Glutamatergic neuron (in vitro differentiated cells): ENCODE measurements at places on chromosomes 3 and 15. TPM values are rescaled to one million over a fixed set of nuclear protein-coding genes. Genes with fewer than 3 reads are reported as not detected.

EPHB1 gene
- 16.3 TPM for total RNA-seq

GOLGA6A gene
- total RNA-seq = 0.83 TPM

ST8SIA2 gene
- 30.4 TPM for total RNA-seq

DNA sequence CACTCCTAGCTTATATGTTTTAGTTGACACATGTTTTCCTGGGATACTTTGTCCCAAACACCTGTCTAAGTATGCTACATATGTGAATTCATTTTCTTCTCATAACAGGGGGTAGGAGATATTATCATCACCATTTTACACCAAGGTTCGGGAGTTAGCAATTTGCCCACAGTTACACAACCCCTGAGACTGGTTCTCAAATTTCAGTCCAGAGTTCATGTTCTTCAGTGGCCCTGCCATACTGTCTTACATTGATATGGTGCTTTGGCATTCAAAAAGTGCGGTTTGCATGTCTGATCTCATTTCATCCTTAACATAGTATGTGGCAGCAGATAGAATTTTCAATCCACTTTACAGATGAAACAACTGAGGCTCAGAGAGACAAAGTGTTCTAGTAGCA lies 38.4 kb downstream of the ROBO2 start:
- DNase-seq = no peak

DNA sequence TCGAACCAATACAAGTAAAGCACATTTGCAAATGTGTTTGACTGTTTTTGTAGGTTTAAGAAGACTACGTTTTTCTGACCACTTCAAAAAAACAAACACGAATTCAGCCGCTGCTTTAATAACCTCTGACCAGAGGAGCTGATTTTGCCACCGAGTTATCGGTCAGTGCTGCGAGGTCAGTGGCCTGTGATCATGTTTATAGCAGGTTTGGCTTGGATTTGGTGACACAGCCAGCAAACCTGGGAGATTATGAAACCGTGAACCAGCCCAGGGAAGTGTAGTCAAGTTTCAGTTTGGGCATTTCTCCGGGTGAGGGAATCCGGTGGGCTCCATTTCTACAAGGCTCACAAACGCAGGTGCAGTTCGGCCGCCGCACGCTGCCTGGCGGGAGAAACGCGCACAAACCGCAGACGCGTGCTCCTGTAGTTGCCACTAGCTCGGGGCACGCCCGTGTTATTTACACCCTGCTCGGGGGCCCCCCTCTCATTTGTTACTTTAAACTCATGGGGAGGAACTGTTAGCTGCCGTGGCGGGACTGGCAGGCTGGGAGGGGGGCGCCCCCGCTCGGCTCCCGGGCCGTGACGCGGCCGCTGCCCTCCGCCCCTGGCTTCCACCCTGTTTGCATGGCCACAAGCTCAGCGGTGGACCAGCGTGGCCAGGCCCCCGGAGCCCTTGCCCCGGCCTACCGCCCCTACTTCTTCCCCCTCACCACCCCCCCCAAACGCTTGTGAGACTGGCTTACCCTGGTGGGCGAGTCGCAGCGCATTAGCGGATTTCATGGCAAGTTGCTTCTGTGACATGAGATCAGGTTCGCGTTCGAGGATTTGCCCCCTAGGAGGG lies 13.6 kb upstream of the ONECUT1 start:
- DNase-seq = no peak

GRCh38 chr3:81244231-81244630 lies 517.2 kb downstream of the GBE1 start:
- no peak for DNase-seq

- no peak for DNase-seq
Measured at GRCh38 chr3:39286771-39287170, 6.9 kb upstream of the CX3CR1 start.

DNA sequence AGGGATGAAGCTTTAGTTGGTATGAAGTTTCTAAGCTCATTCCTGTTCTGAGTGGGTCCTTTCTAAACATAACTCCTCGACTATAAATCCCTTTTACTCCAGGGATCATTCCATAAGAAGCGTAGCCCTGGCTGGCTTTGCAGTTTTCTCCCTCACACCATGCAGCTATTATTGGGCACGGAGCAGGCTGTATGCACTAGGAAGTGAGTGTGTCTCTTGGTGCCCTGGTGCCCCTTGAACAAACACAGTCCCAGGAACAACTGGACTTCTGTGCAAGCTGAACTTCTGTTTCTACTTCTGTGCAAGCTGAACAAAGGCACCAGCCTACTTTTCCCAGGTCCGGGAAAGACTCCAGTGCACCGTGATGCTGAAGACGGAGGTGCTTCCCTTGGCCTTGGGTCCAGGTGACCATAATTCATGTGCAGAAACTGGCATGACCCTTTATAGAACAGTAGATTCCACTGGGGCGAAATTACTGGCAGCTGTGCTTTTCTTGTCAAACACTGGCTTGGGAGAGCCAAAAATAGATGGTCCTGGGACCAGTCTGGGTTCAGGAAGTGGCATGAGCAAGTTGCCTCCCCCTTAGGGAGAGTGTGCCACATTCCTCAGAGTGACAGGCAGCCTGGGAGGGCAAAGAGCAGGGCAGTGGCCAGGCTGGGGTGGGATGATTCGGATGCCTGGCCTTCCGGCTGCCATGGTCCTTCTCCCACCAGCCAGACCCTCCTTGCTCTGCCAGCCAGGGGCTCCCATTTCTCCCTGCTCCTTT lies 127.2 kb downstream of the SLCO3A1 start:
- no peak for DNase-seq

GRCh38 chr3:36814066-36814717 lies 49.8 kb upstream of the DCLK3 start:
- no peak for DNase-seq

DNA sequence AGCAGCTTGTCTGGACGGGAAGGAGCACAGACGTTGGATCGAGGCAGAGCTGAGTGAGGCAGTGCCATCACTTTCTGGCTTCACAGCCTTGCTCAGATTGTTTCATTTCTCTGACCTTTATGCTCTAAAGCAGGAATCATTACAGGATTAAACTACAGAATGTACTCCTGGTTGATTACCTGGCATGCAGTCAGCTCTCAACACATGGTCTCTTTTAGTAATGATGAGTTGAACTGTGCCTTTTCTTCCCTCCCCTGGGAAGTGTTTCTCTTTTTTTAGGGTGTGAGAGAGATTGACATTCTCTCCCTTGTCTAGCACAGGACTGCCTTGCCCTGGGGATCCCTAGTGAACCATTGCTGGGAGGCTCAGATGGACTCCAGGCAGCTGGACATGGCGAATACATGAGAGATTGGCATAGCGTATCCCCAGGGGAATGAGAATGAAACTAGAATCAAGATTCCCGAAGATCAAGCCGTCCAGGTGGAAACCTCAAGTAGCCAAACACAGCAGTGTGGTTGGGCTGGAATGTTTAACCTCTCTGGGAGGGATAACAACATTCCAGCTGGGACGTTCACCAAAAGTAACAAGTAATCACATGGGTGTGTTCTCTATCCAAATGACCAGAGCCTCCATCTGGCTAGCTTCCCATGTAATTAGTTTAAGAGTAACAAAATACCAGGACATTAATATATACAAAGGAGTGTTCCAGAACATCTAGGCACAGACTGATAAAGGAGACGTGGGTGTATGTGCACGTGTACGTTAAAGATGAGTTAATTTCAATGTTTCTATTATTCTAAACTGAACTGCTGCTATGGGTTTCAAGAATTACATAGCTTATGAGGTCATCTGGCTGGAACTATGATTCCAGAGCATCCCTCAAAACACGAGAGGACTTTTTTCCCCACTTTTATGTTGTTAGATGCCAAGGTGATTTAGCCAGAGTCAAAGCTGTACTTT lies 118.6 kb upstream of the NR2E3 start:
- no peak for DNase-seq

DNA sequence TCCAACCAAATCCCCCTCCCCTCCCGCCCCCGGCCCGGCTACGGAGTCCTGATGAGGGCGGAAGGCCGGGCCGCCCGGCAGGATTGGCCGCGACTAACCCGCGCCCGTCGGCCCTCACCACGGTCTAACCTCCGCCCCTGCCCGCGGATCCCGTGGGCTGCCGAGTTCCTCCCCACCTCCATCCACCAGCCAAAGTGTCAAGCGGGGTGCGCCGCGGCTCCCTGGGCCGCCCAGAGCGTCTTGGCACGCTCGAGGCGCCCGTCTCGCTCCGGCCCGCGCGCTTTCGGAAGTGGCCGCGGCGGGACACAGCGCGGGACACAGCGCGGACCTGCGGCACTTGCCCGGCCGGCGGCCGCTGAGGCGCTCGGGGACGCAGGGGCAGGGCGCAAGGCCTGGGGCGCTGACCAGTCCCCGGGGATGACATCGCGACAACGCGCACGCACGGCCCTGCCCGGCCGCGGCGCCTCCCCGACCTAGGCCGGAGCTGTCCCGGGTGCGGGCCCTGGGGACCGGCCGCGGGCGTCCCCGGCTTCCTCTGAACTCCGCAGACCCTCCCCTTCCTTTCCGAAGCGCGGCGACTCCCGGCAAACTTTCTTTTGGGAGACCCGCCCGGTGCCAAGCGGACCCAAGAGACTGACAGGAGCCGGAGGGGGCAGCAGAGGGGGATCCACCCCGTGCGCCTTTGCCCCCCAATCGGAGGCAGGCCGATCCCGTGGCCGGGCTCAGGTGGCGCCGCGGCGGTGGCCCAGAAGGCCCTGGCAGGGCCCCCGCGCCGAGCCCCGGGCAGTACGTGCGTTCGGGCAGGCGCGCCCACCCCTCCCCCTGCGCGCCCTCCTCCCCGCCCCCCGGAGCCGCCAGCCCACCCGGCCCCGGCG lies 112.8 kb upstream of the ICE2 start:
- DNase-seq = peak; percentile 50

DNA sequence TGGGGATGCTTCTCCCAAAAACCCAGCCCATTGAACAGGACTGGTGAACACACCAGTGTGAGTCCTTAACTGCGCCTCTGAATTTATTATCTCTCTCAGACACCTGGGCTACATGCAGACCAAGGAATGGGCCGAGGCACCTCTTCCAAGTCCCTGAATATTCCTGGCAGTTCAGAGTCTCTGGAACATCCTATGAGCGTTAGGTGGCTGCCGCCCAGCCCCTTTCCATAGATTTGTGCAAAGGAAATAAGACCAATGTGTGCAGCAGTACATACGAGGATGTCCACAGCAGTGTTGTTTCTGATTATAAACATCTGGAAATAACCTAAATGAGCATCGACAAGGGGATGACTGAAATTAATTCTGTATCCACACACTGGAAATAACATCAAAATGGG lies 104.9 kb upstream of the RPL32 start:
- no peak for DNase-seq

- no peak for DNase-seq
Measured at GRCh38 chr3:65953301-65953812, 85.4 kb downstream of the MAGI1 start.

GRCh38 chr3:101184111-101184510 lies 136.3 kb downstream of the IMPG2 start:
- DNase-seq = no peak

DNA sequence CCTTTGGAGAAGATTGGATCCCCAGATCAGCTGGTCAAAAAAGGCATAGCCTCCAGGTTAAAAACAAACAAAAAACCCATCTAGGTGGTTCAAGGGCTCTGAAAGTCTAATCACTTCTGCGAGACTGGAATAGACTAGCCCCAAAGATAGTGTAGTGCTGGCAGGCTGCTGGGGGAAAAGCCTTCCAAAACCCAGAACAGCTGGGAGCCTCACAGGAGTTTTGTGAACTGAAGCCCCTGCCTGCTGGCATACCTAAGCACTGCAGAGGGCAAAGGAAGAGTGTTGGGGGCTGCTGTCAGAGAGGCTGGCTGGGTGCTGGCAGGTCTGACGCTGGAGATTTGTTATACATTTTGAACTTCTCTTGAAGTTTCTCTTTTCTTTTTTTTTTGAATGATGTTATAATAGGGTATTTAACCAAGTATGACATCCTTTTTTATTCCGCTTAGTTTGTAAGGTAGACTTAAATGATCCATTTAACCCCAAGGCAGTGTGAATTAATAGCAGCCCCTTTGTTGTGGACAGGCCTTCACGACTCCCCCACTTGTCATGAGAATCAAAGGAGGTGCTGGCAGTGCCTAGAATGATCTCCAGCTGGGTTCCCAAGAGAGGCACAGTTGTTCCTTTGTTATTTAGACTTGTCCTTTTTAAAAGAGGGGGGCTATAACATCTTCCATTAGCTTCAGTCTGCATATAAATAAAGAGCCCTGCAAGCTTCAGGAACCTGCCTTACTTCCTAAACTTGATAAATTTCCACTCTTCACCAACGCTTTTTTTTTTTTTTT lies 53.9 kb downstream of the CRTC3 start:
- DNase-seq = no peak

DNA sequence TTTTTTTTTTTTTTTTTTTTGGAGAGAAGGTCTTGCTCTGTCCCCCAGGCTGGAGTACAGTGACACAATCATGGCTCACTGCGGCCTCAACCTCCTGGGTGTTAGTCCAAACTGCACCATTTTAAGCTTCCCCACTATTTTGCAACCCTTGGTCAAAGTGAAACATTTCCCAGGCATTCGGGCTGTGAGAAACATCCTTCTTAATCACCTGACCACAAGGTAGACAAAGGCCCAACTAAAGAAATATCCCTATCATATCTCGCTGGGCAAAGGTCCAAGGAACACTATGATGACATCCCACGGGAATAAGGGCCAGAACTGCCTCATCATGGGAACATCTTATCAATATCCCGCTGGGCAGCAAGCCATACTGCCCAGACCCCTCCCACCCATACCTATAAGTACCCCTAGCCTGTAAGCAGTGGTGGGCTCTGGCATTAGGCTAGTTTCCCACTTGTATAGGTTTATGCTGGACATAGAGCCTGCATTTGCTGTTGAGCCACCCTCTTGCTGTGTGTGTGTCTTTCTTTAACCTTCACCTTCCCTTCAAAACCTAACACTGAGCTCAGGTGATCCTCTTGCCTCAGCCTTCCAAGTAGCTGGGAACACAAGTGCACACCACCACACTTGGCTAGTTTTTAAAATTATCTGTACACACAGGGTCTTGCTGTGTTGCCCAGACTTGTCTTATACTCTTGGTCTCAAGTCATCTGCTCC lies 95.2 kb downstream of the SEMA5B start:
- DNase-seq = no peak

DNA sequence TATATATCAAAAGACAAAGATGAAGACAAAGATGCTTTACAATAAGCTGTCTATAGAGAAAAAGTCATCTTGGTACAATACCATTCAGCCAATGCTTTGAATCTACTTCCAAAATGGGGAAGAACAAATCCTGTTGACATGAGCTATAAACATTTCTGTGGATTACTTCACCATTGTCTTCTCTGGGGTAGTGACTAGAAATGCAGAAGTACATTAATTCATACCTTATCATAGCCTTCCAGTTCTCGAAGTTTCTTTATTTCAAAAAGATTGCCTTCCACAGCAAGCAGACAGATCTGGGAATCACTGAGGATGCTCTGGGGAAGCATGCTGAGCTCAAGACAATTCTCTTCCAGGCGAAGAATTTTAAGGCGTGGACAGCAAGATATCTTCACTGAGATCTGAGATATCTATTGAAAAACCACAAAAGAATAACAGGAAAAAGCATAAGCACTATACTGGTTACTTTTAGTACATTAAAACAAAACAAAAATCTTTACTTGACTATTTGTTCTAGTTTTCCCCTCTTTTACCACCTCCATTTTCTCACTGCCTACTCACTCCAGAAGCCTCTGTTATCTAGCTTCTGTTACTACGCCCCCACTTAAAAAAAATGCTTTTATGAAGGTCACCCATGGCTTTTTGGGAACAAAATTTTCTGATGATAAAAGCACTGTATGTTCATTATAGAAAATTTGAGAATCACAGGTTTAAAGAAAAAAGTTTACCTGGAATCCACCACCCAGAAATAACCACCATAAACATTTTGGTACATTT lies 3.6 kb downstream of the LRRC57 start:
- no peak for DNase-seq

- DNase-seq = no peak
Measured at GRCh38 chr3:18076301-18076700, 333.9 kb upstream of the TBC1D5 start.

GRCh38 chr15:39819533-39819932 lies 36.9 kb upstream of the FSIP1 start:
- no peak for DNase-seq
